Activated B cell treated with CpG ODN at 0.5 μM for 24 hours (primary cell): ENCODE measurements at places on chromosomes 1 and 21.

GRCh38 chr1:41200728-41201127 lies 41.4 kb downstream of the SCMH1 start:
- no peak overlapping the region for H3K4me3 ChIP-seq
- no peak for DNase-seq
- no peak overlapping the region for H3K27ac ChIP-seq
- peaks cover 12% of the 10 kb centered on the region for H3K36me3 ChIP-seq

DNA sequence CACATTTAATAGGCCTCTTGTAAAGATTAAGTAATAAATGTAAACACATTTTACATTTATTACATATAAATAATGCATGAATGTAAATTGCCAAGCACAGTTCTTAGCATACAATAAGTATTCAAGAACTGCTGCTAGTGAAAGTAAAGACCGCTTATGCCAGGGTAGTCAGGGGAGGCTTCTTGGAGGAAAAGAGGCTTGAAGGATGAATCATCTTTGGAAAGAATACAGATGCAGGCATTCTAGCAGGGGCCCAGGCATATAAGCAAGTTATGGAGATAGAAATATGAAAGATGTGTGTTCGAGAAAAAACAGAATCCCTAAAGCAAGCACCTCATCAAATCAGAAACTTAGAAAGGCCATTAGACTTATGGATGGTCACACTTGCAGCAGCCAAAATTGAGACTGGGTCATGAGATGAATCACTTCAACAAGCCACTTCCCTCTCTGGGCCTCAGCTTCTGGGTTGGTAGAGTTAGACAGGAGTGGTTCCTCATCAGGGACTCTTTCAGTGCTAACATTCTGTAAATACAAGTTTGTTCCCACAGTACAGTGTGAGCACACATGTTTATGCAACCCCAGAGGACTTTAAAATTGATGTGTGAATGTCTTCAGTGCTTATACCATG lies 79.8 kb upstream of the ROR1 start:
- H3K36me3 ChIP-seq = no peaks in the 10 kb centered on the region
- H3K27me3 ChIP-seq = peaks cover 3% of the 10 kb centered on the region
- H3K27ac ChIP-seq = no peak overlapping the region
- DNase-seq = no peak
- no peaks in the 10 kb centered on the region for H3K4me1 ChIP-seq

DNA sequence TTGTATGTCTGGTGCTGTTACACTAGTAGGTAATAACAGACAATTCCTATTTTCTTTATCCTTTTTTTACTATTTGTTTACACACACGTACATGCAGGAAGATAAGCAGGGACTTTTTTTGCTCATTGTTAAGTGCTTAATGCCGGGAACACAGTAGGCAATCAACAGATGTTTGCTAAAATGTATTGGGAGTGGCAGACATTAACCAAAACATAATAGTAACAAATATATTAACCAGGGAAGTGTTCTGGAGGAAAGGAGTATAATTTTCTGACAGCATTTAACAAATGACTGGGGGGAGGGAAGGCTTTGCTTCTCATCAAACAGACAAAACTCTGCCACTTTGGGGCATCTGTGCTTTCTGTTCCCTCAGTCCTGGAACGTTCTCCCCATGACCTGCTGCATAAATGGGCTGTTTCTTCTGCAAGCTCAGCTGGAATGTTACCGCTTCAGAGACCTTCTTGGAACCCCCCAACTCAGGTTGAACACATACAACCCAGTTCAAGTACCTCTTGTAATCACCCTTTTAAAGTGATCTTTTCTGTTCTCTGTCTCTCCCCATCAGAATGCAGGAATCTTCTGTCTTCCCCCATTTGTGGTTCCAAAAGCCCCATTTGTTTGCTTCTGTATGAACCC lies 2.1 kb downstream of the CR1L start:
- H3K4me3 ChIP-seq = no peak overlapping the region
- DNase-seq = no peak
- H3K27ac ChIP-seq = no peak overlapping the region
- no peaks in the 10 kb centered on the region for H3K27me3 ChIP-seq

- no peaks in the 10 kb centered on the region for H3K27me3 ChIP-seq
- H3K4me1 ChIP-seq = peaks cover 25% of the 10 kb centered on the region
- peaks cover 15% of the 10 kb centered on the region for H3K36me3 ChIP-seq
- no peak overlapping the region for H3K27ac ChIP-seq
- H3K4me3 ChIP-seq = no peak overlapping the region
These were observed 951 bp downstream of the GGPS1 start for GRCh38 chr1:235329139-235329902.

DNA sequence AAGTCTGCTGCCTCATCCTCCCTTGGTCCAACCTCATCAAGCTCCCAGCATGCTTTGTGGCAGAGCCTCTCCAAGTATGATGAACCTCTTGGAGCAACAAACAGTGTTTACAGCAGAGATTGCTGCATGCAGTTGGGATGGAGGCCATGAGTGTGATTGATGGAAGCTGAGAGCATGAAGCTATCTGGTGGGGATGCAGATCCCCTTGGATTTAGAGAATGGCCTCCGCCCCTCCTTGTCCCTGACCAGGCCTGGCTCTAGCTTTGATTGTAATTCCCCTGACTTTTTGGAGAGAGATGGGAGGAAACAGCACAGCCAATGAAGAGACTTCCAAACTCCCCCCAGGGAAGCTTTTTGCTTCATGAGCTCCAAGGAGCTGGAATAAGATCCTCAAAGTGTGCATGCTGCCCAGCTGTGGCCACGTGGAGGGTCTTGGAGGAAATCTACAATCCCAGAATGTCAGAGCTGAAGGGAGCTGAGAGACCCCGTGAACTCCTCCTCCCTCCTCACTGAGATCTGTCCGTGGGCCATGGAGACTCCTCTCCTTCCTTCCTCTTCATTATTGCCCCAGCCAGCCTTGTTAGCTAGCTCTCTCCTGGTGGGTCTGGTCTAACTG lies 165.3 kb upstream of the USP24 start:
- H3K4me3 ChIP-seq = no peak overlapping the region
- H3K4me1 ChIP-seq = no peaks in the 10 kb centered on the region
- H3K36me3 ChIP-seq = no peaks in the 10 kb centered on the region
- peaks cover 3% of the 10 kb centered on the region for H3K27me3 ChIP-seq
- DNase-seq = no peak
- no peak overlapping the region for H3K27ac ChIP-seq

DNA sequence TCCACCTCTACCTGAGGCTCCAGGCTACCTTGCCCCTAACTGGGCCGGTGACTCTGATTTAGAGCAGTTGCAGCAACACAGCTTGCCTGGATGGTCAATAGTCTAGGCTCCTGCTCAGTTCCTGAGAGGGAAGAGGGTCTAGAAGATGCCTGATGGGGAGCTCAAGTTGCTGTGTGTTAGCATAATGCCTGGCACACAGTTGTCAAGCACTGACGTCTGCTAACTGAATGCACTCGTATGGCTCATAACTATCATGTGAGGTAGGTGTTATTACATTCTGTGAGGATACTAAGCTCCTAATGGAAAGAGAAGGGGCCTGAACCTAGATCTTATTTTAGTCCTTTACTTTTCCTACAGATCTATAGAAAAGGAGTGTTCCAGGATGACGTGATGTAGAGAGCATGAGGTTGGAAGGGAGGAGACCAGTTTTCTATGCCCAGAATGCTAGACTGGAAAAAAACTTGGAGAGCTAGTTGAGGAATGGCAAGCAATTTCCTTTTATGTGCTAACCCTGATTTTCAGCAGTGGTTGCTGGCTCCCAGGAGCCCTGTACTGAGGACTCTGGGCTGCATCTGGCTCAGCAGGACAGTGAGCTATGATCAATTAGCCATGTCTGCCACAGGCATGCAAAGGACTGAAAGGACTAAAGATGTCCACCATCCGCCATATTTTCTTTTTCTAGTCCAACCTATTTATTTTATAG lies 30.0 kb downstream of the FAM78B start:
- no peak overlapping the region for H3K27ac ChIP-seq
- peaks cover 6% of the 10 kb centered on the region for H3K27me3 ChIP-seq
- H3K4me3 ChIP-seq = no peak overlapping the region
- DNase-seq = no peak
- H3K36me3 ChIP-seq = no peaks in the 10 kb centered on the region

DNA sequence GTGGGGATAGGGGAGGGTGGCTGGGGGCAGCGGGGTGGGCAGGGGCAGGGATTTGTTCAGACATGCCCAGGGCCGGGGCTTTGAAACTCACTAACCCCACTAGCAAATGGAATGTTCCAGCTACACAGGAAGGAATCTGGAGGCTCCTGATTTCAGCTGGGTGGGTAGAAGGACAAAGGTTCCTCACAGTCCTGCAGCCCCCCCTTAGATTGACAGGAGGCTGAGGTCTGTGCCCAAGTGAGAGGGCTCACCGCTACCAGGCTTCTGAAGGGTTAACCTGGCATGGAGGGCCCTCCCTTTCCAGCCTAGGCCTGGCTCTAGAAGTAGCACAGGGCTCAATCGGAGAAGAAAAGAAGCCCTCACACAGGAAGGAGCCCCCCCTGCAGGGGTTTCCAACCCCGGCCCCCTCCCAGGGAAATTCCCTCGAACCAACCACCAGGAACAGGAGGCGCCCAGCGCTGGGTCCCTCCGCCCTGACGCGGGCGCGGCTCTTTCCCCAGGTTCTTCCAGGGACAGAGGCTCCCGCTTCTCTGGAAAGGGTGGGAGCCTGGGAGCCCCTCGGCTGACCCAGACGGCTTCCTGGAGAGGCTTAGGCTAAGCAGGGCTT lies 3.3 kb downstream of the EPHA2 start:
- H3K4me1 ChIP-seq = peaks cover 30% of the 10 kb centered on the region
- H3K27me3 ChIP-seq = peaks cover 32% of the 10 kb centered on the region
- H3K36me3 ChIP-seq = no peaks in the 10 kb centered on the region
- no peak overlapping the region for H3K4me3 ChIP-seq

GRCh38 chr1:97245026-97245425 lies 523.4 kb downstream of the PTBP2 start:
- no peak overlapping the region for H3K4me3 ChIP-seq
- no peaks in the 10 kb centered on the region for H3K27me3 ChIP-seq
- DNase-seq = no peak
- H3K36me3 ChIP-seq = no peaks in the 10 kb centered on the region

DNA sequence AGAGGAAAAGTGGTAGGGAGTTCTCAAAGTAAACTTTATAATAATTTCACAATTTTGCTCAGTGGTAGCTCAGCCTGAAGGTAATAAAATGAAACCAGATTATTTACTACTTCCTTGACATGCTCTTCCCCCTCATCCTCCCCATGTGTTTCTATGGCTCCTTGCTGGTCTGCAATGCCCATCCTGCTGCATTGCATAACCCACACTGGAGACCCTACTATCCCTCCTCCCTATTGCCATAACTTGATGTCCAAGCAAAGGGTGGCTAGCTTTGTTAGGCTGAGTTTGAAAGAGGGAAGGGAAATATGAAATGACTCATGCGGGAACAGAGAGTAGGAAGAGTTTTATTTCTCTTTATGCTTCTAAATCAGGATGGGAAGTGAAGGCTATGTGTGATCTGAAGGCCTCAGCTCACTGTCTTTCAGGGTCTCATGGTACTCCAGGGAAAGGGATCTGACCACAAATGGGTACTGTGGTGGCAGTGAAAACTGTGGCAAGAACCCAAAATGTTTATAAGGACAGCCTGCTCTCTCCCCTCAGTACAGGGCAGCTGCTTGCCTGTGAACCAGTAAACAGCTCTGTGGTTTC lies 36.4 kb upstream of the HSD17B7 start:
- no peak for DNase-seq
- H3K4me3 ChIP-seq = no peak overlapping the region
- H3K36me3 ChIP-seq = no peaks in the 10 kb centered on the region
- H3K27me3 ChIP-seq = peaks cover 6% of the 10 kb centered on the region
- no peaks in the 10 kb centered on the region for H3K4me1 ChIP-seq

GRCh38 chr1:29033829-29034466 lies 89.8 kb downstream of the TMEM200B start:
- DNase-seq = no peak
- no peaks in the 10 kb centered on the region for H3K27me3 ChIP-seq

DNA sequence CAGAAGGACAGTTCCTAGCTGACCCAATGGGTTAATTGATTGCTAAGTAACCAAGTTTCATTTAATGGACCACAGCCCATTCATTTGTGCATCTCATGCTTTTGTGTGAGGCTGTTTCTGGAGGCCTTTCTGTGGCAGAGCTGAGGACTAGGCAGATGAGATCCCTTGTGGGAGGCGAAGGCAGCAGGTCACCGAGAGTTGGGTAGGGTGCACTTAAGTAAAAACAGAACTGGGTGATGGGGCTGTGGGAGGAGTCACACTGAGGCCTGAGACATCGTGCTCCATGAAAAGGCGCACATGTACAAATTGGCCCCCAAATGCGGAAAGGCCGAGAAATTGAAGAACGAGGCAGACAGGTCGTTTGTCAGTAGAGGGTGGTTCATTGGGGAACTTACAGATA lies 60.9 kb downstream of the S100B start:
- peaks cover 90% of the 10 kb centered on the region for H3K36me3 ChIP-seq
- H3K27ac ChIP-seq = no peak overlapping the region

DNA sequence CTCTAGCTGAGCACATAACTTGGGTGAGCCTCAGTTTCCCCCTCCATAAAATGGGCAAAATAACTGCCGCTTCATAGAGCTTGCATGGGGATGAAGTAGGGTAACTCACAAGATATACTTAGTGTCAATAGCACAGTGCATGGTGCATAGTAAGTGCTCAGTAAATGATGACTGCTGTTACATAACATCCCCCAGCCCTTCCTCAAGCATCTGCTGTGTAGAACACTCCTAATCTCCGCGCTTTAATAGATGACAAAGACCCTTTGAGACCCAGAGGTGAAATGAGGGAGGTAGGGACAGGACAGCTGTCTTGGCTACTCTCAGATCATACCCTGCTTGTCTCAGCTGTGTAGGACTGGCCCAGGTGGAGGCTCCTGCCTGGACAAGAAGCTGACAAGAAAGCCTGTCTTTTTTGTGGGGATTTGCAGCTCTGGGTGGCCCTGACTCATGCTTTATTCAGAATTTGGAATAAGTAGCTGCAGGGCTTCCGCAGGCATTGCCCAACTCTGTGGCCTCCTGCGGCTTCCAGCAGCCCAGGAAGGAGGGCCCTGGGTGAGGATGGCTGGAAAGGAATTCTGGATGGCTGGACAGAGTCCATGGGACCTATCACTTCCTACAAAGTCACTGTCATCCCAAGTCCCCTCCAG lies 20.7 kb upstream of the PADI4 start:
- H3K27me3 ChIP-seq = peaks cover 3% of the 10 kb centered on the region
- DNase-seq = no peak
- no peak overlapping the region for H3K4me3 ChIP-seq
